ENCODE measurements at places on chromosomes 5 and 9.

DNA sequence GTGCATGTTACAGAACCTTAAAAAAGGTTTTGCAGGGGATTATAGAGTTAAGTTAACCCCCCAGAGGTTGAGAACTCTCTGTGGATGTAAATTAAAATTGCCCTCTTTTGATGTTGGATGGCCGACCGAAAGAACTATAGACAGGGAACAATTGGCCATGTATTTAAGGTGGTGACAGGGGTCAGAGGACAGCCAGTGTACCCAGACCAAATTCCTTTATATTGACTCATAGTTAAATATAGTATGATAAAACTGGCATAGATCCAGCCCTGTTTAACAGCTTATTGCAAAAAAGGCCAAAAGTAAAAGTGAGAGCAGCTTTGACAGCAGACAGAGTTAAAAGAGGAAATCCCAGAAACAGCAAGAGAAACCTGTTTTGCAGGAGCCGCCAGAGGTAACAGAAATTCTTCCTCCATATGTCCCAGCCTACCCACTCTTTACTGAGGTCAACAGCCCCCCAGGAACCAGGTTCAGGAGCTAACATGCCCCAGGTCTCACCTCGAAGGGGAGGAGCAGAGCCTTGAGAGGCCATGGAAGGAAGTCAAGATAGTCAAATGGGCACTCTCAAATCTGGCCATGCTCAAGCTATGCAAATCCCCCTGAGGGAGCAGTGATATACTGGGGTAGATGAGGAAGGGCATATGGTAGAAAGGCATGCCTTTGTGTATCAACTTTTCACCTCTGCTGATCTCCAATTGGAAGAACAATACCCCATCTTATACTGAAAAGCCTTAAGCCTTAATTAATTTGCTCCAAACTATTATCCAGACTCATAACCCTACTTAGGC lies 156.4 kb upstream of the COX7C start:
- DNase-seq = no peak

DNA sequence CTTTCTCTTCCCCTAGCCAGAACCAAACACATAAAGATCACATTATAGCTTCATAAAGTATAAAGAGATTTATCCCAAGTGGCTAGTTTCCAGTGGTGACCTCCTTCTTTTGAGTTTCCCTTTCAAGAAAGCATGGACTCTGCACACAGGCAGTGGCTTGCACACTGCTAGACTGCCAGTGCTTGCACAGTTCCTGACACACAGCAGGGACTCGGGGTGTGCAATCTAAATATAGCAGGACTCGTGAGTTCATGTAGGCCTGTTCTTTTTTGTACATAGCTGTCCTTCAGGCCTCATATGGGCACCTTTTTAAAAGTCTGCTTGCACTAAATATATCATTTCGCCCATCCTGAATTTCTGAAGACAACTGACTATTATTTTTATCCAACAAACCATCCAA lies 308.6 kb downstream of the FBXL7 start:
- no peak for DNase-seq

DNA sequence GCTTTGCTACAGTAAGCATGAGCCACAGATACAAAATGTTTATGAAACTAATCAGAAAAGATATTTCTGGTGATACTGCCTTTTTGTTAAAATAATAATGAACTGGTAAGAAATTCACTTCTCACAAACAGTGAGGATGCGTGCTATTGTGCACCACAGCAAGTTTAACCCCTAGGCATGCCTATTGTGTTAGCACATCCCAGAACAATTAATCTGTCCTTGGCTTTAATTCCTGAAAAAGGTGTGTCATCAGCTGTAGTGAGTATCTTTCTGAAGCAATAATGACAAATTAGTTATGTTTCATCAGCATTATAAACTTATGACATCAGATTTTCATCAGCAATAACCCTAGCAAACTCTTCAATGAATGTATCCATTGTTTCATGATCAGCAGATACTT lies 1307.2 kb downstream of the EFNA5 start:
- DNase-seq = no peak

DNA sequence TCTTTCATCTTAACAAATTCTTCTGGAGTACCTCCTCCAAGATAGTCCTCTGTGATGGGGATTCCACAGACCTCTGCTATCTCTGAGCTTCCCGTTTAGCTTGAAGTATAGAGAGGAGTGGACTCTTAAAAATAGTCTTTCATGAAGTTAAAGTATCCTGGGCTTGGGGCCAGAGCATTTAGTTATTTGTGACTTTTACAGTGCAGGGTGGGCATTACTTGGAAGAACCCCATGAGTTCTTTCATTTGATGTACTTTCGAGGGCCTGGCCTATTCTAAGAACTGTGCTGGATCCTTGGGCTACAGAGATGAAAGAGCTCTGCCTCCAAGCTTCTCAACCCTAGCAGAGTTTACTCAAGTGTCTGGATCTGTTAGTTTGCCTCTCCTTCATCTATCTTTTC lies 131.5 kb downstream of the ZSWIM6 start:
- no peak for DNase-seq

All from Kasumi-1 (cell line).